ENCODE measurements at places on chromosomes 1 and 21. TPM values are rescaled to one million over a fixed set of nuclear protein-coding genes. Genes with fewer than 3 reads are reported as not detected.

LPAR3 gene
- not detected for total RNA-seq

SELE gene
- total RNA-seq = not detected

PTGER3 gene
- 0.43 TPM for total RNA-seq

CXADR gene
- total RNA-seq = 0.64 TPM

CELA3A gene
- total RNA-seq = not detected

MROH7 gene
- 0.16 TPM for total RNA-seq

LHX8 gene
- total RNA-seq = not detected

S100A1 gene
- not detected for total RNA-seq

WNT3A gene
- total RNA-seq = not detected

CAPN2 gene
- 91.3 TPM for total RNA-seq

CD84 gene
- total RNA-seq = 14.9 TPM

SFN gene
- total RNA-seq = 0.62 TPM

DNA sequence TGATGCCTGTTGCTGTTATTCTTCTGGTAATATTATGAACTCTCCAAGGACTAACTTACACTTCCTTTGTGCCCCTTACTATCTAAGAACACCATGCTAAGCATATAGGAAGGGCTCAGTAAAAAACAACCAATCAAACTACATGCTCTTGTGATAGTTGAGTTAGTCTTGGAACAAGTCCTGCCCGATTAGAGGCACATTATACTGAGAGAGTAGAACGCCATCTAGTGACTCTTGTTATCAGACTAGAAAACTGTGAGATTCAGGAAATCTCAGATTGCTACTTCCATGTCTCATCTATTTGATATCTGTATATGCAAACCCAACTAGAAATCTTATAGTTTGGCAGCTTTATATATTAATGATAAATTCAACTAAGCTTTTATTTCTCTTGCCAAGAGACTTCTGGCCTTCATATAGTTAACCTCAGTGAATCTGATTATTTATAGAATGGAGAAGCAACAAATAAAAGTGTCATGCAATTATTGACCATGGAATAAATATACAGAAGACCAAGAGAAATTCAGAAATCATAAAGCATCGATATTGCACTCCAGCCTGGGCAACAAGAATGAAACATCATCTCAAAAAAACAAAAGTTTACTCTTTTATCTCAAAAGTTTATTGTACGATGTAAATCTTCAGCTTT, 7.8 kb upstream of the SRRM1 start:
- DNase-seq = no peak

GRCh38 chr1:19621274-19621950, 22.7 kb upstream of the NBL1 start:
- no peak for DNase-seq

- DNase-seq = peak; percentile 50
Measured at GRCh38 chr1:223845037-223845809, 524 bp downstream of the TP53BP2 start.

DNA sequence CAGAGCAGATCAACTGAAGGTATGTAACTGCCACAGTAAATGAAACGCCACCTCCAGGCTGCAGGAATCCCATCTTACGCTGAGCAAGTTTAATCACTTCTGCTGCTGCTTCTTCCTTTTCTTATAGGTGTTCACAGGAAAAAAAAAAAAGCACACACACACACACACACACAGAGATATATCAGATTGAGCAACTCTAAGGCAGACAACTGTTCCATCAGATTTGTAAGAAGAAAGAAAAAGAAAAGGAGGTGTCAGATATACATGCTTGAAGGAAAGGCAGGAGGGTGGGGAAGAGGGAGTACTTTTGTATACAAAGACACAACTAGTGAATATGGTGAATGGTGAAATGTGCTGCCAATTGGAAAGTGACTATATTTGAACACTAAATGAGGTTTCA, 28.6 kb downstream of the DSTYK start:
- DNase-seq = no peak

GRCh38 chr1:47793563-47793962, 203.6 kb downstream of the TRABD2B start:
- DNase-seq = no peak

- no peak for DNase-seq
Measured at GRCh38 chr1:150530491-150531159, 15.1 kb downstream of the FALEC start.

DNA sequence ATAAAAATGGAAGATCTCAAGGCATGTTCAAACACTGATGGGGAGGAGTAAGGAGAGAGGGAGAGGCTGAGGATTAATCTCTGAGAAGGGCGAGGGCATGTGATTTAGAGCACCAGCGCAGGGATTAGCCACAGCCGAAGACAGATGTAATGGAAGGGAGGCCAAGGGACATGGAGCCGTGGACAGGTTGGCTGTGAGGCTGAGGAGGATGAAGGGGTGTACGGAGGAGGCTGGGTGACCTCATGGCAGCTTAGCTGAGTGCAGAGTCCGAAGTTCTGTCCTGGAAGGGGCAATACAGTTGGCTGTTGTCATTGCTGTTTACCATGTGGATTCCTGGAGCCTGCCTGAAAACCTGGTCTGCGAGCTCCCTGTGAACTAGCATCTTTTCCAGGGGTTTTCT, 342.8 kb downstream of the RPS6KC1 start:
- DNase-seq = no peak

- no peak for DNase-seq
Measured at GRCh38 chr1:93804412-93804811, 74.6 kb downstream of the DNTTIP2 start.

DNA sequence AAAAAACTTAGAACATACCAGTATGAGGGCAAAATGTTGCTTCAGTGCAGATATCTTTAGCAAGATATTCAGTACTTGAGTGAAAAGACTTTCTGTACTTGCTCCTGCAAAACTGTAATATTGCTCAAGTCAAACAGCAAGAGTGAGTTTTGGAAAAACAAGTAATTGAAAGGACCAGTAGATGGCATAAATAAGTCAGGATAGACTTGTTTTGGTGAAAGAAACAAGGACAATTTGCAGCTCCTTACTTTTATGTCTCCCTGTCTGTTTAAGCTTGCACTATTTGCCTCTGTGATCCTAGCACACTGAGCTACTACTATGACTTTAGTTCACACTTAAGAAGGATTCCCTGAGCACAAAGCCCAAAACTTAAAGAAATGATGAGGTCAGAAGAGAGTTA, 39.1 kb downstream of the IFI44 start:
- no peak for DNase-seq

DNA sequence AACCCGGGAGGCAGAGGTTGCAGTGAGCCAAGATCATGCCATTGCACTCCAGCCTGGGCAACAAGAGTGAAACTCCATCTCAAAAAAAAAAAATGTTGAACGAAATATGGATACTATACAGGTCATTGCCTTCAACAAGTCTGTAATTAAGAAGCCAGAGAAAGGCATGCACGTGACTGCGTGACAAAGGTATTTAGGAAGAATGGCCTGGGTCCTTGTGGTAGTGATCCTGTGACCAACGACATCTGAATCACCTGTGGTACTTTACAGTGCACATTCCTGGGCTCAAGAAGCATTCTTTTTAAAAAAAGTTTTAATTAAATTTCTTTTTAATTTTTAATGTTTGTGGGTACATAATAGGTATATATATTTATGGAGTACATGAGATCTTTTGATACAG, 115.0 kb downstream of the GREM2 start:
- DNase-seq = no peak

DNA sequence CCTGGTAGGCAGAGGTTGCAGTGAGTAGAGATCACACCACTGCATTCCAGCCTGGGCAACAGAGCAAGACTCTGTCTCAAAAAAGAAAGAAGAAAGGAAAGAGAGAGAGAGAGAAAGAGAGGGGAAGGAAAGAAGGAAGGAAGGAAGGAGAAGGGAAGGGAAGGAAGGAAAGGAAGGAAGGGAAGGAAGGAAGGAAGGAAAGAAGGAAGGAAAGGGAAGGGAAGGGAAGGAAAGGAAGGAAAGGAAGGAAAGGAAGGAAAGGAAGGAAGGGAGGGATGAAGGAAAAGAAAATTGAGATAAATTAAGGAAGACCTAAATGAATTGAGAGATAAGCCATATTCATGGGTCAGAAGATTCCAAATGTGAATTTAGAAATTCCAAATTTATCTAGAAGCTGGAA, 92.2 kb downstream of the GLIS1 start:
- no peak for DNase-seq

- no peak for DNase-seq
Measured at GRCh38 chr1:219967361-219967760, 39.0 kb upstream of the SLC30A10 start.

DNA sequence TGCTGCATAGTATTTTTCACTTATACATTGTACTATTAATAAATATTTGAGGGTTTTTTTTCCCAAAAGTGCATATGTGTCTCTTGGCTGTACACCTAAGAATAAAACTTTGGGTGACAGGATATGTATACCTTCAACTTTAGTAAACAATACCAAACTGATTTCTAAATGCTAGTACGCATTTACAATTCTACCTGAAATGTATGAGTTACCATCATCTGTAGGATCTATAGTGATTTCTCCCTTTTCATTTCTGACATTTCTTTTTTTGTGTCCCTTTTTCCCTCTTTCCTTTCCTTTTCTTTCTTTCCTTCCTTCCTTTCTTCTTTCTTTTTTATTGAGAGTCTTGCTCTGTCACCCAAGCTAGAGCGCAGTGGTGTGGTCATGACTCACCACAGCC, 16.7 kb upstream of the BMP8B start:
- DNase-seq = no peak

DNA sequence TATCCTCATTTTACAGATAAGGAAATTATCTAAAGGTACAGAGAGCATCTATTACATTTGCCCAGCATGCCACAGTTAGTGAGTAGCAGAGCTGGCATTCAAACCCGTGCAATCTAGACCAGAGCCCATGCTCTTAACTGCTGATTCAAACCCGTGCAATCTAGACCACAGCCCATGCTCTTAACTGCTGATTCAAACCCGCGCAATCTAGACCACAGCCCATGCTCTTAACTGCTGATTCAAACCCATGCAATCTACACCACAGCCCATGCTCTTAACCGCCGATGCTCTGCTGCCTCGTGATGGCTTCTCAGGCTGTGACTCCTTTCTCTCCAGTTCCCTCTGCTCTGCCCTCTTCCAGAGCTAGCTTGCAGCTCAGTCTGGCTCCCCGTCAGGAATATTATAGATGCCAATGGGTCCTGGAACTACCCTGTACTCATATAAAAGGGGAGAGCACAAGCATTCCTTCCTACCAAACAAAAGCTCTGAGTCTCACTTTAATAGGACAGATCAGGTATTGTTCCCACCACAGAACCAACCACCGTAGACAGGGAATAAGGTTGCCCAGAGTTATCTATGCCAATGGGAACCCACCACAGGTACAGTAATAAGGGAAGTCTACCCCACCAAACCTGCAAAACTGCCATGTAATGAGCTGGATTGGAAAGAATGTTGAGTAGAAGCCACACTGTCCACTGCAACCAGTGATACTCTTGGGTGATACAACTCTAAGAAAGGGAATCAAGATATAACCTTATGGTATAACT, 78.4 kb downstream of the SMYD3 start:
- DNase-seq = peak; percentile 16

DNA sequence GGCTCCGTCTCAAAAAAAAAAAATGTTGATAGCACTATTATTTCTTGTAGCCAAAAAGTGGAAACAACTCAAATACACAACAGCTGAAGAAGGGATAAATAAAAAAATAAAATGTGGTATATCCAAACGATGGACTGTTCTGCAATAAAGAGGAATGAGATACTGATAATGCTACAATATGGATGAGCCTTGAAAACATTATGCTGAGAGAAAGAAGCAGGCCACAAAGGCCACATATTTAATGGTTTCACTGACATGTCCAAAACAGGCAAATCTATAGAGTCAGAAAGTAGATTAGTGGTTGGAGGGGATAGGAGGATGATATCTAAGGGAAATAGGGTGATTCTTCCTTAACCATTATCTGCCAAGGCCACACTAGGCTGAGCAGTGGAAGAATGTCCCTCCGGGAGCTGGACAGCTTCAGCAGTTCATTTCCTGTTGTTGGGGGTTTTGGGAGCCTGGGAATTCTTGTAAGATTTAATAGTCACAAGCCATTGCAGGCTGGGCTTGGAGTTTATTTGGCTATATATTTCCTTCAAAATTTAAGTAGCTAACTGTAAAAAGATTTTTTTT, 53.5 kb downstream of the ST3GAL3 start:
- DNase-seq = no peak

DNA sequence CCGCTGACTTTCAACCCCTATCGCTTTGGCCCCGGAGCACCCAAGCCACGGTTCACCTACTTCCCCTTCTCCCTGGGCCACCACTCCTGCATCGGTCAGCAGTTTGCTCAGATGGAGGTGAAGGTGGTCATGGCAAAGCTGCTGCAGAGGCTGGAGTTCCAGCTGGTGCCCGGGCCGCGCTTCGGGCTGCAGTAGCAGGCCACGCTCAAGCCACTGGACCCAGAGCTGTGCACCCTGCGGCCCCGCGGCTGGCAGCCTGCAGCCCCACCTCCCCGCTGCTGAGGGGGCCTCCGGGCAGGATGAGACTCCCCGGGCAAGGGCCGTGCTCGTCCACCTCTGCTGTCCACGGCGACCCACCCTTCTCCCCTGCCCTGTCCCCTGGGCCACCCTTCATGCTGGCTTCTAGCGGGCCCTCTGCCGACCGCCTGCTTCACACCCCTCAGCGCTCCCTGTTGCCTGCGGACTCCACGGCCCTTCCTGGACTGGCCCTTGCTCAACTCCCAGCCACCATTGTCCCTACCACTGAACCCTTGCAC, 92.2 kb upstream of the TRABD2B start:
- DNase-seq = no peak

- DNase-seq = no peak
Measured at GRCh38 chr21:35150562-35151226, 101.6 kb upstream of the RUNX1 start.

DNA sequence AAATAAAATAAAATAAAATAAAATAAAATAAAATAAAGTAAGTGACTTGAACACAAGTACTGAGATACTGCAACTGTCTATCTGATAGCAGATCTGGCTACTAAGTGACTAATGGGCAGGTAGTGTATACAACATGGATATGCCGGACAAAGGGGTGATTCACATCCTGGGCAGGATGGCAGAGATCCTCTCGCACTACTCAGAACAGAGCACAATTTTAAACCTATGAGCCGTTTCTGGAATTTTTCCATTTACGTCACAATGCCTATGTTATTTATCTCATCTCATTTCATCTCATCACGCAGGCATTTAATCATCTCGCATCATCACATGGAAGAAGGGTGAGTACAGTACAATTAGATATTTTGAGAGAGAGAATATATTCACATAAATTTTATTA, 233.3 kb upstream of the COA6 start:
- no peak for DNase-seq

GRCh38 chr1:111454859-111455641, 5.8 kb downstream of the ATP5PB start:
- no peak for DNase-seq

Measured in activated T-helper 2 cell treated with anti-CD3 and anti-CD28 coated beads, Interferon-gamma antibody, Interleukin-2, Interleukin-4, amounts not matched to agents 10 μg/mL and 5 μg/mL and 100 μg/mL, durations not matched to agents 14 hours and 24 hours and 36 hours (primary cell).